ENCODE measurements at places on chromosomes 12 and 14.

DNA sequence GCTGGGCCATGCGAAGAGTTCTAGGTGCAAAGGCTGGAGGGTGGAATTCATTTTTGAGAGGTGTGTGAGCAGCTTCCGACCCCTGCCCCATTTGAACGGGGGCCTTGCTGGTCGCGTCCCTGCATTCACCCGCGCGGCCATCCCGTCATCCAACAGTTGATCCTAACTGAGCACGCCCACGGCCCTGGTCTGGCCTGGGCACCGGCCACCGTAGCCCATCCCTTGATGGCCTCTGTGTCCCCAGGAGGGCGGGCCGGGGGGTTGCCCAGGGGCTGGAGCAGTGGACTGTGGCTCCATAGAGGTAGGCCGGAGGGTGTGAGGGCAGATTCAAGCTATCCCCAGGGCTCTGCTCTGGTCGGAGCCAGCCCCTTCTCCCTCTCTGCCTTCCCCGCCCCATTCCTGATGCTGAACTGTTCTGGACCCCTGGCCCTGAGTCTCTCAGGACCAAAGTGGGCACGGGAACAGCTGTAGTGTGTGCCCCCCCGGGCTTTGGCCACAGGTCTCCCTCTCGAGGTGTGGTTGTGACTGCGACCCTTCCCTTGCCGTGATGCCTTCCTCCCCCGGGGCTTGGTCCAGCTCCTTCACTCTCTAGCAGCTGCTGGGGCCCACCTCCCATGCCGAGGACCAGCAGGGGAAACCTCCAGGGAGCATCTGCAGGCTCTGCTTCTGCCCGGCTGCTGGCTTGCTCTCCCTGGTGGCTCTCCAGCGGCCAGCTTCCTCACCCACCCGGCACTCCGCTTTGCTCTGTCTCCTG lies 9.1 kb downstream of the MEG3 start:
- DNase-seq, result no peak

- DNase-seq, result peak; percentile 16
Observed at GRCh38 chr12:112906712-112907414, at the start of gene OAS1. TSS of gene OAS1 (plus strand) at chr12:112906962. CDS start at chr12:112907040, 78 bp downstream.

GRCh38 chr12:19576506-19577280 lies 137.4 kb downstream of the AEBP2 start:
- DNase-seq, result no peak

GRCh38 chr12:6285532-6286306 lies 24.8 kb upstream of the PLEKHG6 start:
- DNase-seq, result peak; percentile 87

- no peak for DNase-seq
Observed at GRCh38 chr14:91873471-91874415, 6.4 kb upstream of the TC2N start.

- DNase-seq, result no peak
Observed at GRCh38 chr12:122362755-122363154, 59.7 kb downstream of the CLIP1 start.

GRCh38 chr14:74425525-74426201 lies 347 bp downstream of the SYNDIG1L start:
- DNase-seq, result no peak

GRCh38 chr14:90061685-90062126 lies at the start of gene KCNK13:
TSS of gene KCNK13 (plus strand) at chr14:90061994. CDS start at chr14:90062206, 212 bp downstream.
- no peak for DNase-seq

DNA sequence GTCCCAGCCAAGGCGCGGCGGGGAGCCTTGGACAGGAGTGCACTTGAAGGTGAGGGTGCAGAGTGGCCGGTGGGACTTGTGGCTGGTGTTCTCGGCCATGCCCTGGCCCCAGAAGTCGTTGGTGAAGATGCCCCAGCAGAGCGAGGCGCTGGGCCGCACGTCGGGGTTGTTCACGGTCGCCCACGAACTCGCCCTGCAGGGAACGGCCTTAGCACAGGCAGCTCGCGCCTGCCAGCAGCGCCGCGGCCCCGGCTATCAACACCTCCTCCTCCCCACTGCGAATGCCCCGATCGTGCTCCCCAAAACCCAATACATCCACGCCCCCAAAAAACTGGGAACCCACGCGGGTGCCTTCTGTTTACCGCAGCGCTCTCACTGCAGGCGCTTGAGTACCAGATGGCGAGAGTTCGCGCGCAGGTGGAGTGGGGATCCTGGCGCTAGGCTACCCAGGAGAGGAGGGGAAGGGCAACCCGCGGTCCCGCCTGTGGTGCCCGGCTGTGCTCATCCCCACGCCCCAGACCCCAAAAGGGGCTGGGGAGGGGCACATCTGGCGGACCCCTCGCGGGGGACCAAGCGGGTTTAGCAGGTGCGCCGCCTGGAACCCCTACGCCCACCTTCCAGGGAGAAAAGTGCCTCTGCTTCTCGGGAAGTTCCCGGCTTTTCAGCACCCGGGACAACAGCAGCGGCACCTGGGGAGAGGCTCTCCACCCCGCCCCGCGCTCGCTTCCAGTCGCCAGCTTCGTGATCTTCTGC lies 386.3 kb upstream of the TMTC1 start:
- no peak for DNase-seq

DNA sequence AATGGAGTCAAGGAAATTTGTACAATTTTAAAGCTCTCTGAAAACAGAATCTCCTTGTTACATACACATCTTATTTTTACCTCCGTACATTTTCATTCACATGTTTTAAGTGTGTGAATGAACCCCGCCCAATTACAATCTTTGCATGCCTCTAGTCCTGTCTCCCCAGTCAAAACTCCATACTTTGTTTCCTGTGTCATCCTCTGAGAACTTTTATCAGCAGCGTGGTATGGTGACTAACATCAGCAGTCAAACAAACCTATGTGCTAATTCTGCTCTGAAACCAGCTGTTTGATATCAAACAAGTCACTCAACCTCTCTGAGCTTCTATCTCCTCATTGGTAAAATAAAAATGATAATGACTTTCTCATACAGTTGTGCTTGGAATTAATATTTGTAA lies 15.8 kb upstream of the ERGIC2 start:
- DNase-seq, result peak; percentile 44

- DNase-seq, result no peak
Observed at GRCh38 chr14:95659990-95660385, 26.2 kb upstream of the TCL1B start.

- no peak for DNase-seq
Observed at GRCh38 chr12:33587354-33587753, 147.7 kb upstream of the SYT10 start.

GRCh38 chr12:75812271-75813018 lies 219.1 kb downstream of the PHLDA1 start:
- DNase-seq, result peak; percentile 56

DNA sequence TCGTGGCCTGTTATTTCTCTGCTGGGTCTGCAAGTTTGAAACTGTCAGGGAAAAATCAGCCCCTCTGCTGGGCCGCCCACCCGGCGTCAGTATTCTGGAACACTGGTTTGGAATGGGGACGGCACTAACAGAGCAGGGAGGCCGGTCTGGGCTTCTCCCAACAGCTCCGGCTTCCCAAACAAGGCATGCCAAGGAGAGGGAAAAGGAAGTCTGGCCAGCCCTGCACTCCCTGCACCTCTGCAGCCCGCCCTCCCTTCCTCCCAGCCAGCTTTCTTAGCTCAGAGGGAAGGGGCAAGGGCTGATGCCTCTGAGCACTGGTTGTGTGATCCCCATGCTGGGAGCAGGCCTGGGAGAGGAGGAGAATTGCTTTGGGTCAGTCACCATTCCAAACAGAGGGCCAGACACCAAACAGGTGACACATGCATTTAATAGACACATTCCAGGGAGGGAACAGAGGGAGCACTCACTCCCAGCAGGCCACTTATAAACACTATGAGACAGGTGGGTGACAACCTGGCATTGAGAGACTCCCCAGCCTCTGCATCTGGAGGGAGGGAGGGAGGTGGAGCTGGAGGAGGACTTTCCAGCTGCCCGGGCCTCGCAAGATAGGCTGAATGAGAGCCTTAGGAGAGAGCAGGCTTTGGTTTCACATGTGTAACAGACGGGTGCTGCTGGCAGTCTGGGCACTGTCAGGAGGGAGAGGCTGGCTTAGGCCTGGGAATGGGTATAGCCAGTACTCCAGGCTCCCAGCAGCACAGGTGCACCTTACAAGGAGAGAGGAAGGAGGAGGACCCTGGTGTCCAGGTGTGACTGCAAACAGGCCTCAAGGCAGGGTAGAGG lies 10.3 kb downstream of the KRT75 start:
- no peak for DNase-seq

DNA sequence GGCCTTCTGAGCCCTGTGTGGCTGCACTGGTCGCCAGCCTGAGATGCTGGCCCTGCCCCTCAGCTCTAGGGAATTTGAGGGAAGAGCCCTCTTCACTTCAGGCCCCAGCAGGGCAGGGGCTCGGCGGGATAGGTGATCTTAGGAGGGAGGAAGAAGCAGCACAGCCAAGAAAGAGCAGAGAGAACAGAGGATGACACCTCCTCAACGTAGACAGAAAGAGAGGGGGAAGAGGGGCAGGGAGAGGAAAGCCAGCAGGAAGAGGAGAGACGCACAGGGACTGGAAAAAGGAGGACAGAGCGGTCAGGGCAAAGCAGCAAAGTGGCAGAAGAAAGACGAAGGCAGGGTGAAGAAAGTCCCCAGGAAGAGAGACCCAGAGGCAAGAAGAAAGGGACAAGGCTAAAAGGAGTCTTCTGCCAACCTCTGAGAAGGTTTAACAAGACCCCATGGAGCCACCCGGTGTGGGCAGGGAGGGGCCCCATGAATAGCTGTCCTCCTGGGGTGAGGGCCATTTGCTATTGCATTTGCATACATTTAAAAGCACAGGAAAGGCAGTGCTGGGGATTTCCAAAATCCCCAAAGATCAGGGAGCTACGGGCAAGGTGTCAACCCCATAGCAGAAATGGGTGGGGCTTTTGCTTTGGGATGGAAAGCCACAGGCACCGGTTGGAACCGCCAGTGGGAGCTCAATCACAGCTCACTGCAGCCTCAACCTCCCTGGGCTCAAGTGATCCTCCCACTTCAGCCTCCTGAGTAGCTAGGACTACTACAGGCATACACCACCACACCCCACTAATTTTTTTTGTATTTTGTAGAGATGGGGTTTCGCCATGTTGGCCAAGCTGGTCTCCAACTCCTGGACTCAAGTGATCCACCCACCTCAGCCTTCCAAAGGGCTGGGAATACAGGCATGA lies 22.7 kb downstream of the CMKLR1 start:
- DNase-seq, result no peak

- no peak for DNase-seq
Observed at GRCh38 chr14:55045087-55045486, 6.4 kb upstream of the MAPK1IP1L start.

- no peak for DNase-seq
Observed at GRCh38 chr14:37889087-37889486, 293.7 kb downstream of the TTC6 start.

DNA sequence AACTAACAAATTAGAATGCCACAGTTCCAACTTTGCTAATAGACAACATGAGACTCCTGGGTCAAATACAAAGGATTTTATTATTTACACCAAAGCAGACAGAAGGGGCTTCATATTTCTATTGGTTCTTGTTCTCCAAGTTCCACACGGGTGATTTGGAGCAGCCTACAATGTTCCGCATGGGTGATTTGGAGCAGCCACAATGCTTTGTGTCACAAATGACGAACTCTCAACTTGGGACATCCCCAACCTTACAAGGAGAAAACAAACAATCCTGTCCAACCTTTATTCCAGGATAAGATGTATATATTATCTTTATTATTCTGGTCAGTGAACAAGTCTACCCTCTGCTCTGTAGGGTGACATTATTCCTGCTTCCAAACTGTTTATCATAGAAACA lies 694.3 kb upstream of the MGAT4C start:
- DNase-seq, result no peak

- no peak for DNase-seq
Observed at GRCh38 chr14:50389668-50390441, 6.8 kb downstream of the CDKL1 start.

GRCh38 chr12:89960607-89961394 lies 252.2 kb upstream of the ATP2B1 start:
- peak; percentile 62 for DNase-seq

GRCh38 chr12:101474248-101474647 lies 888 bp upstream of the SPIC start:
- DNase-seq, result no peak

Measured in HCEC 1CT (cell line).